Left lung (tissue), 14 donors: ENCODE measurements at places on chromosomes 16 and 17. TPM values are rescaled to one million over a fixed set of nuclear protein-coding genes. Genes with fewer than 3 reads are reported as not detected.

Gene EPX
- not detected for total RNA-seq

Gene ADCY7
- 116 TPM for total RNA-seq

DNA sequence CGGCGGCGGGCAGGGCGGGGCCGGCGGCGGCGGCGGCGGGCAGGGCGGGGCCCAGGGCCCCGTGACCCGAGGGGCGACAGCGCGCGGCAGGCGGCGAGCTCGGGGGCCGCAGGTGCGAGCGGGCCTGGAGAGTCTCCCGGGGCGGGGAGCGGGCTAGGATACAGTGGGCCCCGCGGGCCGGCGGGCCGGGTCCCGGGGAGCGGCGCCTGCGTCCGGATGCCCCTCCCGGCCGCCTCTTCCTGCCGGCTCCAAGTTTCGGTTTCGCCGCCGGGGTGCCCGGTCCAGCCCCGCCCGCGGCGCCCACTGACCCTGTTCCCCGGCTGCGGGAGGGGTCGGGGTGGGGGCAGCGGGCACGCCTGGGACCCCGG, at the start of gene RNF213:
TSS of gene RNF213 (plus strand) at position 62 of the 368 bp plus-strand sequence. CDS start 2,830 bp downstream, outside the sequence.
- H3K36me3 ChIP-seq, result no peaks in the 10 kb centered on the region
- peak; percentile 48 for DNase-seq
- H3K27ac ChIP-seq, result peak within 1 kb of the TSS; percentile 98
- peaks cover 41% of the 10 kb centered on the region for H3K4me1 ChIP-seq
- no peaks in the 10 kb centered on the region for H3K27me3 ChIP-seq
- peak within 1 kb of the TSS; percentile 88 for H3K4me3 ChIP-seq

GRCh38 chr17:42531455-42532354, 4.3 kb upstream of the NAGLU start:
- peak overlapping the region; percentile 81 for H3K27ac ChIP-seq
- H3K4me1 ChIP-seq, result peaks cover 9% of the 10 kb centered on the region
- H3K27me3 ChIP-seq, result no peaks in the 10 kb centered on the region
- DNase-seq, result peak; percentile 49

DNA sequence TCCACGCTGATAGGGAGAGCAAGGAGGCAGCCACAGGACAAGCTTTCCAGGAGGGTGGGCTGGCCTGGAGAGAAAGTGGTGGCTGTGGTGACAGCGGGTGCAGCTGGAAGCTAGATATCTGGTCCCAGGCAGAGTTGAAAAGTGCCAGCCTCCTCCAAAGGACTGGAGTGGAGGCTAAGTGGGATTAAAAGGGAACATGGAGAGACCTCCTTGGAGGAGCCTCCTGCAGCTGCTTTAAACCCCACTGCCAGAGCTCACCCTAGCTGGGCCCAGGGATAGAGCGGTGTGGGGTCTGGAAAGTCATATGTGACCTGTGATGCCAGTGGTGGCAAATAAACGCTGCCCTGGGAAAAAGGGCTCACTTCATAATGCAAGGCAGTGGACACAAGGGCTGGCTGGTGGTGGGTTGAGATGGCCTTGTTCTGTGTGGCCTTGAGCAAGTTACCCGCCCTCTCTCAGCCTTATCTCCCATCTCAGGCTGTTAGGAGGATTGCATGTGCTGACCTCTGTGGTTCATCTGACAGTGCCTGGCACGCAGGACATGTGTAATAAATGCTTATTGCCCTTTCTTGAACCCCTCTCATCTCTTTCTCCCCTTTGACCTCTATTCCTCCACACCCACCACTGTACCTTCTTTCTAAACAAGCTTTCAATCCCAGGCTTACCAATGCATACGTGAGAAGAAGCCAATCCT, 61.0 kb upstream of the LGALS9 start:
- no peaks in the 10 kb centered on the region for H3K36me3 ChIP-seq
- H3K4me3 ChIP-seq, result no peak overlapping the region
- no peaks in the 10 kb centered on the region for H3K27me3 ChIP-seq
- H3K4me1 ChIP-seq, result peaks cover 29% of the 10 kb centered on the region
